ENCODE measurements at places on chromosomes 1 and 21. TPM values are rescaled to one million over a fixed set of nuclear protein-coding genes. Genes with fewer than 3 reads are reported as not detected.

Gene PCSK9
- polyA plus RNA-seq = 0.17 TPM

Gene DHRS3
- polyA plus RNA-seq = 50.5 TPM

DNA sequence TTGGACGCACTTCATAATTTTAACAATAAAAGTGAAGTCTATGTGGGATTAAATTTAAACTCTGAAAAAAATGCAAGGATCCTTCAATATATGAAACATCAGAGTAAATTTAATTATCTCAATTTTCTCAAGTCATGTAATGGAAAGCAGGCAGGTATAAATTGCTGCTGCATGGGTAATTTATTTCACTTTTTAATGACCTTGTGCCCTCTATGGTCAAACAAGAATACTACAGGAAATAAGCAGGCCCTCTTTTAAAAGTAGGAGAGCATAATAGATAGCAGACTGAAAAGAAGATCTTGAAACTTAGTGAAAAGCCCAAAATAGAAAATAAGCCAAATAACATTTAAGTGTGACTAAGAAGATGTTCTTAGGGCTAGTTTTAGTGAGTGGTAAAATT lies 22.9 kb downstream of the BCAS2 start:
- DNase-seq = no peak

- no peak for DNase-seq
These were observed 167.2 kb downstream of the APP start for GRCh38 chr21:26003404-26003803.

DNA sequence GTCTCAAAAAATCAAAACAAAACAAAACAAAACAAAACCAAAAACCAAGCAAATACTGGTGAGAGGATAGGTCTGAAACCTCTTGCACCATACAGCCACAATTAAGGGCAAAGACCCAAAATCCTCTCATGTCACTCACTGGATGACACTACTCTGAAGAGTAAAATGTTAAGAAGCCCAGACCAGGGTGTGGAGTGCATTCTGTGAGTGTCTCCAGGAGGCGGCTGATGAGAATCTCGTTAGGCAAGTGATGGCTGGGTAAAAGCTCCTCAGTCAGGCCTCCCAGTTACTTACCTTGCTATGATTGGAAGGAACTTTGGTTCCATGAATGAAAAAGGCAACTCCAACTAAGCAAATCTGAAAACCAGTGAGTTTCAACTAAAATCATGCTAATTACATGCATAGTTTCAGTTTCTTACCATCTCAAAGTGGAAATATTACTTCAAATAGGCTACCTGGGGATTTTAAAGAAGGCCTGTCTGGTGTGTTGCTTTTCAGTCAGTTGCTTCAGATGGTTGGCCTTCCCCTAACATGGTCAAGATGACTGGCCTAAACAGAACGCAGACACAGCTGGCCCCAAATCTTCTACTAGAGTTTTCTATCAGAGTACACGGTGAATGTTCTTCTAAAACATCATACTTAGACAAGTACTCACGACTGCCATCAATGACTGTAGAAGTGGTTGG lies 95.1 kb downstream of the KIAA0319L start:
- no peak for DNase-seq

- DNase-seq = no peak
These were observed 121.4 kb downstream of the TGFBR3 start for GRCh38 chr1:91764471-91765115.

DNA sequence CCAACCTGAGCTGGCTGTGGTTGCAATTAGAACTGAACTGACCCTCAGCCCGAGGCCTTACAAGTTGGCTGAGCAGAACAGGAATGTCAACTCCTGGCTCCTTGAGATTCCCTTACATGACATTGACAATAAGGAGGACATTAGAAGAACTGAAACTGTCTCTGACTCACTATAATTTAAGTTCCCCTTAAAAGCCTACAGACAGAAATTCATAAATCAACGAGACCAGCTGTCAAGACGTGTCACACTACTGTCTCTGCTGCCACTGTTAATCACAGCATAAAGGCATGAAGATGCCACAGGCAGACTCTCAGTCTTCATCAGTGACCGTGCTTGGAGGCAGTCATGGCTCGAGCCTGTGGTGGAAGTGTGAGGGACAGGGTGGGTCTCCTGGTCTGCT lies 168.8 kb downstream of the GABPA start:
- DNase-seq = no peak

DNA sequence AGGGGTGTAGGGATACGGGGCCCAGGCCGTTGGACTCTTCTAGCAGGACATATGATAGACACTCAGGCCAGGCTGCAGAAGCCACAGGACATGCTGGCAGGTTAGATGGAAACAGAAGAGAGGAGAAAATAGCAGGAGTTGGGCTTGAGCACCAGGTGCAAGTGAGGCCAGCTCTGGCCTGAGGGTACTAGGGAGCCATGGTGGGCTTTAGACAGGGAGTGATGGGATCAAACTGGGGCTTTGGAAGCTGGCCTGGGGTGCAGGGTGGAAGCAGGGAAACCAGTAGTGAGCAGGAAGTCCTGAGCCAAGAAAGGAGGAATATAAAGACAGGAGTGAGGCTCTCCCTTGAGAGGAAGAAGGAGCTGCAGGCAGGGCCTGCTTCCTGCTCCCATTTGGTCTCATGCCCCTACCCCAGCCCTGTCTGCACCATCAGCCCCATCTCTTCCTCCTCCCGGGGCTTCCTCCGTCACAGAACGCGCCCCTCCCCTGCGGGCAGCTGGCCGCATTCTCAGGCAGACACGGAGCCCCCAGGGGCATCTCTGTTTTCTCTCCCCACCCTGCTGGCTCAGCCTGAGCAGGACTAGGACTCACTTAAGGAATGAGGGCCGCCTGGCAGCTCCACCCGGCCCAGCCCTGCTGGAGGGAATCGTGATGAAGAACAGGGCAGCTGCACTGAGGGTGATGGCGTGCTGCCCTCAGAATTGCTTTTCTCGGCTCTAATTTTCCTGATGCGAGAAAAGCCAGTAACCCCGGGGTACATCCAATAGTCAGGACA lies 165.5 kb upstream of the TMEM51 start:
- DNase-seq = no peak

GRCh38 chr1:212623603-212624002 lies 15.0 kb downstream of the ATF3 start:
- no peak for DNase-seq
